Frontal cortex (tissue), 4 donors: ENCODE measurements at places on chromosomes 13 and 19. TPM values are rescaled to one million over a fixed set of nuclear protein-coding genes. Genes with fewer than 3 reads are reported as not detected.

Gene KLF1
- total RNA-seq: 0.41 TPM

Gene LILRB1
- total RNA-seq: not detected

Gene ZNF345
- total RNA-seq: 24.9 TPM

Gene SELENOV
- 0.41 TPM for total RNA-seq

Gene ZNF85
- 26.9 TPM for total RNA-seq

Gene ZNF571
- 11.8 TPM for total RNA-seq

Gene ZNF568
- 49.7 TPM for total RNA-seq

Gene TLE2
- 5.3 TPM for total RNA-seq

Gene PALM
- 87.2 TPM for total RNA-seq

Gene MAST1
- total RNA-seq: 47.3 TPM

Gene LIN7B
- 31.0 TPM for total RNA-seq

Gene PRTN3
- total RNA-seq: 1.2 TPM

Gene PSG2
- total RNA-seq: not detected

Gene OR7D2
- not detected for total RNA-seq

GRCh38 chr19:35714601-35715354 is 3.0 kb upstream of the KMT2B start:
- no peak for DNase-seq

DNA sequence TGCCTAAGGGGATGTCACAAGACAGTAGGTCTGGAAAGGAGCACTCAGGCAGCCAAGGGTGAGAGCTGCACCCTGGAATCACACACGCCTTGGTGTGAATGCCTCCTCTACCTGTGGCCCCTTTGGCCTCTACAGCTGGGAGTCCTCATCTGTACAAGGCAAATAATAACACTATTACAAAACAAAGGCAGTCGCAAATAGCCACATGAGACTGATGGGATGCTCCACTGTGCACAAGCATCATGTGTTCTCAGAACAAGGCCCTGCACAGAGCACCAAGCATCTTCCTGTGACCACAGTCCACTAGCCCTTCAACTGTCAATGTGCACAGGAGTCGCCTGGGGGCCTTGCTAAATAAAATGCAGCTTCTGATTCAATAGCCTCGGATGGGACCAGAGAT is 44.6 kb upstream of the HNRNPA1L2 start:
- no peak for DNase-seq

GRCh38 chr19:16118489-16119033 is 6.9 kb downstream of the RAB8A start:
- no peak for DNase-seq

- DNase-seq: peak; percentile 56
Observed at GRCh38 chr19:41872775-41873647, 4.1 kb upstream of the CD79A start.

- DNase-seq: no peak
Observed at GRCh38 chr13:30816736-30817135, 81.4 kb downstream of the ALOX5AP start.

DNA sequence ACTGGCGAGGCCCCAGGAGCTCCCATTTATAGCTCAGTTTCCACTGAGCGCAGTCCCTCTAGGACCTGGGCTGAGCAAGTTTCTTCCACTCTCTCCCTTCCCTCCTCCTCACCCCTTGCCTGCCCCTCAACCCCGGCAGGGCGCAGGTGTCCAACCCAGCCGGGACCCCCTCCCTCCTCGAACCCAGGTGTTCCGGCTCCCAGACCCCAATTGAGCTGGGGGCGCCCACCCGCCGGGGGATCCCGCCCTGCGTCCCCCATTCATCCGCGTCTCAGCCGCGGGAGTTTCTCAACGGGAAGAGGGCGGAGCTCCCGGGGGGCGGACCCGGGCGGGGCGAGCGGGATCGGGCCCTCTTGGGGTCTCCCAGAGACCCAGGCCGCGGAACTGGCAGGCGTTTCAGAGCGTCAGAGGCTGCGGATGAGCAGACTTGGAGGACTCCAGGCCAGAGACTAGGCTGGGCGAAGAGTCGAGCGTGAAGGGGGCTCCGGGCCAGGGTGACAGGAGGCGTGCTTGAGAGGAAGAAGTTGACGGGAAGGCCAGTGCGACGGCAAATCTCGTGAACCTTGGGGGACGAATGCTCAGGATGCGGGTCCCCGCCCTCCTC is at the start of gene KIRREL2:
Gene KIRREL2 (plus strand): TSS at position 366 of the 604 bp plus-strand sequence. CDS start 209 bp downstream, at position 575.
- DNase-seq: no peak

GRCh38 chr13:94296471-94296870 is 183.0 kb downstream of the DCT start:
- DNase-seq: no peak

DNA sequence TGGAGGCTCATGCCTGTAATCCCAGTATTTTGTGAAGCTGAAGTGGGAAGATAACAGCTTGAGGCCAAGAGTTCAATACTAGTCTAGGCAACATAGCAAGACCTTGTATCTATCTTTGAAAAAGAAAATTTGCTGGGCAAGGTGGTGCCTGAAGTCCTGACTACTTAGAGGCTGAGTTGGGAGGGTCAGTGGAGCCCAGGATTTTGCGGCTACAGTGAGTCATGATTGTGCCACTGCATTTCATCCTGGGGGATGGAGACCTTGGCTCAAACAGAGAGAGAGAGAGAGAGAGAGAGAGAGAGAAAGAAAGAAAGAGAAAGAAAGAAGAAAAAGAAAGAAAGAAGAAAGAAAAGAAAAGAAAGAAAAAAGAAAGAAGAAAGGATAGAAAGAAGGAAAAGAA is 1872.3 kb upstream of the PCDH20 start:
- no peak for DNase-seq

DNA sequence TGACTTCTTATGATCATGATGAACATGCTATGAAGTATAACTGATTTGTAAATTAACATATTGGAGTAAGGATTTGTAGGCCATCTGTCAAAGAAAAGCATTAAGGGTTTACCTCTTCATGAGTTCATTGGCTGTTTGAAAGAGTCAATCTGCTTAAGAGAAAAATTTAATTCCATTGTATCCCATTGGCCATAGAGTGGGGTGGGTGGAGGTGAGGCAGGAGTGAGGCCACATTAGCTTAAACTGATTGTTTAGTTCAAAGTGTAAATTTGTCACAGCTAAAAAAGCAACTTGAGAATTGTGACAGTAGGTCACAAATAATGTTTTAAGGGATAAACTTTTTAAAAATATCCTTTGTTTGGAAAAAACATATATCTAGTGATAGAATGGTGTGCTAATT is 11.4 kb downstream of the GPR180 start:
- no peak for DNase-seq

DNA sequence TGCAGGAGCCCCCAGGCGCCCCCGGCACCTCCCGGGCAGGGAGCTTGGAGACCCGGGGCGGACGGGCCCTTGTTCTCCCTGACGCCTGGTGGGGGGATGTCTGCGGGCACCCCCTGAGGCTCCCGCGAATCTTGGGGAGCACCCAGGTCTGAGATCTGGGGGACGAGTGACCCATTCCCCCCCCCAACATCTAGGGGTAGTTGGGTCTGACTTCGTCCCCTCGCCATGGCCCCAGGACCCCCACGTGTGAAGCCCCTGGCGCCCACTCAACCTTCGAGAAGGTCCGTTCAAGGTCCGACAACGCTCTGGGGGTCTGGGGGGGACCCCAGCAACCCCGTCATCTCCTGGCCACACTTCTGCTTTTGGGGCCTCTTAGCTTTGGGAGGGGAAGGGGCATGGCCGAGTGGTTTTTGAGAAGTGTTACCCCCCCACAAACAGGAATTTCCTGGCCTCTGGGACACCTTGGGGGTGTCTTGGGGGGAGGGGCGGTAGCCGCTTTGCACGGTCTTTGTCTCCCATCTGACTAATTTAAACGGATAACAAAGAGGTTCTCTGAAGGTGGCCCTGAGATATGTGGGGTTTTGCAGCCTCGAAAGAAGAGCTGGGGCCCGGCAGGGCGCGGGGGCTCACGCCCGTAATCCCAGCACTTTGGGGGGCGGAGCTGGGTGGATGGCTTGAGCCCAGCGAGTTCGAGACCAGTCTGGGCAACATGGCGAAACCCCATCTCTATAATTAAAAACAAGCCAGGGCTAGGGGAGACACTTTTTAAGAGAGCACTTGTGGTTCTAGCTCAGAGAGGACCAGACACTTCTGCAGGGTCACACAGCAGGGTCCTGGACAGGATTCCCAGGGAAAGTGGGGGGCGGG is 608 bp downstream of the CNN2 start:
- no peak for DNase-seq

DNA sequence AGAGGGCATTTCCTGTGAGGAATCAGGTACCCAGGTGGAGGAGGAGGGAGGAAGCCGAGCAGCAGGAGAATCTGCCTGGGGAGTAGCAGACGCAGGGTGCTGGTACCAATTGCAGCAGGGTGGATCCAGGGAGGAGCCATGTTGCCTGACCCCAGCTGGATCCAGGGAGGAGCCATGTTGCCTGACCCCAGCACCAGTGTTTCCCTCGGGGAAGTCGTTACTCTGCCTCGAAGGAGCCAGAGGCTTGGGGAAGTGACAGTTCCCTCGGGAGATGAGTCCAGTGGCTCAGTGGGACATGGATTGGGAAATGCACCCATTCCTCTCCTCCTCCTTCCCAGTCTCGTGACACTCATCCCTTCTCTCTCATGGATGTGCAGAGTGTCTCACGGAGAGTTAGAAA is 31.5 kb downstream of the LAIR2 start:
- no peak for DNase-seq

DNA sequence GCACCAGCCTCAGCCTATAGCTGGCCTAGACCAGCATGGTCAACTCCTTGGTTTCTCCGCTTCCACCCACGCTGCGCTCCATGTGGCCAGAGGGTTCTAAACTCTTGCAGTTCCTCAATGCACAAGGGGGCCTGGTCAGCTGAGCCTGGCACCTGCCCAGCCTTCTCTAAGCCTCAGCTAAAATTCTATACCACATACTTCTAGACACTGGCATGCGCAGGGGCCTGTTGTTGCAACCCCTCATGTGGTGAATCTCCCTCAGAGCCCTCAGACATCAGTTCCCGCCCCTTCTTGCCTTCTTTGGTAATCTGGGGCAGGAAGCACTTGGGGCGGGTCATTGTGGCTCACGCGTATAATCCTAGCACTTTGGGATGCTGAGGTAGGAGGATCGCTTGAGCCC is 19.7 kb upstream of the LDLR start:
- no peak for DNase-seq

- no peak for DNase-seq
Observed at GRCh38 chr19:39203372-39204341, at the start of gene SYCN. Gene SYCN (minus strand): TSS chr19:39204263. CDS start chr19:39204254, 9 bp downstream.

GRCh38 chr19:31421082-31421481 is 71.8 kb upstream of the TSHZ3 start:
- DNase-seq: no peak

DNA sequence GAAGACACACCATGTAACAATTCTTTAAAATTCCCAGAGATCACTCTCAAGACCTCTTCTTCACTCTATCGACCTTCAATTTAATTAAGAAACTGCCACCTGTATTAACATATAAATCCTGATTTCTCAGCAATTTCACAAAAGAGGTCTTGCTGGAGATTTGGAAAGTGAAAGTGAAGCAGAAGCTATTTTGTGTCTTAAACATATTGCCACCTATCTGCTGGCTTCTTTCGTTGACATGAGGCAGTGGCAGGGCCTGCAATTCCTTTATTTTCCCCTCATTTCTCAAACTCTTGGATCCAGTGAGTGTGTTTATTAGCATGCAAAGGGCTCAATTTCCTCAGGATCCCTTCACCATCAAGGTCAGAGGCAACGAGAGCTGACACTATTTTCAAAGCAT is 780.2 kb upstream of the SLITRK1 start:
- no peak for DNase-seq

DNA sequence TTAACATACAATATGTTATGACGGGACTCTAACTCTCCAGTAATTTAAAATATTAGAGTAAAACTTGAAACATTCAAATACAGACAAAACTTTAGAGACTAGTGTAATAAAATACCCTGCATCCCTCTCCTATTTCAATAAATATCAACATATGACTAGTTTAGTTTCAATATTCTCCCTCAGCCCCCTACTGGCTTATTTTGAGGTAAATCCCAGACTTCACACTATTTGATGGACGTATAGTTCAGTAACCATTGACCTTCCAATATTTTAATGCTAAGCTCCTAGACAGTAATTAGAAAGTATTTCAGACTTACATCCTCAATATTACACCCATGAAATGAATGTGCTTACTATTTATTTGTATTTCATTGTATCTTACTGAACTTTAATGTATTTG is 180.7 kb upstream of the STARD13 start:
- no peak for DNase-seq

DNA sequence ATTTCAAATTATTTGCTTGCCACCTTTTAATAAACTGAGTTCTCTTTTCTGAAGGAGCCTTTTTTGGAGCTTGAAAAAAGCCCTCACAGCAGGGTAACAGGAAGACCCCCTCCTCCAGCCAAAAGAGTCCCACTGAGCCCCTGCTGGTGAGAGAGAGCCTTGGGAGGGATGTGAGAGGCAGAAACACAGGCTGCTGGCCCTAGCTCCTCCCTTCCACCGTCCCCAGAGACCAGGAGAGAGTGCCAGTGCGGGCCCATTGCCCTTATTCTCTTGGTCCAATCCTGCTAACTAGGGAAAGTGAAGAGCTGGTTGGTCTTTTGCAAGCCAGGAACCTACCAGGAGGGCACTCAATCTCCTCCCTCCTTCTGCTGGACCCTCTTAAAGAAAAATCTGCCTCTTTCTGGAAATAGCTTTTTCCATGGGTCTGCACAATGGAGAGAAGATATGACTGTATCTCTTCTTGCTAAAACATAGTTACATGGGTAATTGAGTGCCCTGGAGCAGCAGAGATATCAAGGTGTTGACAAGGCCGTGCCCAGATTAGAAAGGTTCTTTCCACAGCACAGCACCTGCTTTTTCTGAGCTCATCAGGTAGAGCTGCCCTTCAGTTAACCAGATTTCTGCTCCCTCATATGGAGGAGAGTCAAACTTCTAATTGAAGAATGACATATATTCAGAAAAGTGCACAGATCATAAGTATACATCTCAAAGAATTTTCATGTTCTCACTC is 113.9 kb downstream of the LRCH1 start:
- no peak for DNase-seq

DNA sequence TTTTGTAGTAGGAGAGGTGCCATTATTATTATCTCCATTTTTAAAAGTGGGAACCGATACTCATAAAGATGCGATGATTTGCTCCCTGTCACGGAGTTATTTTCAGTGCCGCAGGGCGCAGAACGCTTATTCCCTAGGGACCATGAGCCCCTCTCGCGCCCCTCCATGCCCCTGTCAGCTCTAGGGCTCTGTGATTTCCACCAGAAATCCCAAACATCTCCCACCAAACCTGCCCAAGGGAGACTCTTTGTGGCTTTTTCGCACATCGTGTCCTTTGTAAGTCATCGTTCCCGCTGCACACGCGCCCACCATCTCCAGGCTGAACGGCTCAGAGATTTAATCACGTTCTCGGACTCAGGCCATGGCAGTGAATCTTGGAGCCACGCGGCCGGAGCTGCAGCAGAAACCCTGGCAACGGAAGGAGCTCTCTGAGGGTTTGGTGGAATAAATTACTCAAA is 105.1 kb downstream of the DNAJC15 start:
- DNase-seq: no peak

- no peak for DNase-seq
Observed at GRCh38 chr13:32278426-32278825, 36.7 kb downstream of the ZAR1L start.

GRCh38 chr19:18435178-18435841 is 2.6 kb downstream of the ISYNA1 start:
- DNase-seq: no peak

- no peak for DNase-seq
Observed at GRCh38 chr13:111597191-111597611, 276.8 kb downstream of the TEX29 start.
